Stimulated activated CD8-positive, alpha-beta memory T cell treated with anti-CD3 and anti-CD28 coated beads, Interleukin-15, amount 100 ng/mL, for 1 hour (primary cell): ENCODE measurements at places on chromosomes 3 and 15.

DNA sequence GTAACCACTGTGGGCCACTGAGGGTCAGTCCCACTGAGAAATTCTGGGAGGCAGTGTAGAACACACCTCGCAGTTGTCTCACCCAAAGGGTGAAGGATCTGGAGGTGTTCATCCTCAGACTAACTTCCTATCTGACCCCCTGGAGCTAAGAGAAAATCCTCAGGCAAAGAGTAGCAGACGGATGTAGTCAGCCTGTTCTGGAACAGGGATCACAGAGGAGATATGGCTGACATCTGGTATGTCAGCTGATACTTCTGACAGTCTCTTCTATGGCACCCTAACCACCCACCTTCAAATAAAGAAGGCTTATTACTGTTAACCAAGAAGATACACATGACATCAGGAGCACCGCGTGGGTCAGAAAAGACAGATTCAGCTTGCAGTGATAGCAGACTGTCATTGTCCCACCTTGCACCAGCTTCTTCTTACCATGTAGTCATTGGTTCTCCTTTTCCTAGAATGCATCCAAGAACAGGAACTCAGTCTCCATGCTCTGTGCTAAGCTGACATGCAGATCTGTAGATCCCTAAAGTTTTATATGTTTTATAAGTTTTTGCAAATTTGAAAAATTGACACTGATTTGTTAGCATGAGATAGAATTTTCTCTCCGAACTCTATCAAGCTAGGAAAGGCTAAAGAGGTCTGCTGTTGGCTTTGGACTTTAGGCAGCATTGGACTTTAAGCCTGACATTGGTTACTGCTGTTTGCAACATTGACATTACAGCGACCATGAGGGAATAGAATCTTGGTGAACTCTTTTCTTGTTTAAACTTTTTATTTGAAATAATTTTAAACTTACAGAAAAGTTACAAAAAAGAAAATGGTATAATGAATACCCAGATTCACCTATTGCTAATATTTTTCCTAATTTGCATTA, 60.4 kb downstream of the KBTBD12 start:
- DNase-seq, result no peak

DNA sequence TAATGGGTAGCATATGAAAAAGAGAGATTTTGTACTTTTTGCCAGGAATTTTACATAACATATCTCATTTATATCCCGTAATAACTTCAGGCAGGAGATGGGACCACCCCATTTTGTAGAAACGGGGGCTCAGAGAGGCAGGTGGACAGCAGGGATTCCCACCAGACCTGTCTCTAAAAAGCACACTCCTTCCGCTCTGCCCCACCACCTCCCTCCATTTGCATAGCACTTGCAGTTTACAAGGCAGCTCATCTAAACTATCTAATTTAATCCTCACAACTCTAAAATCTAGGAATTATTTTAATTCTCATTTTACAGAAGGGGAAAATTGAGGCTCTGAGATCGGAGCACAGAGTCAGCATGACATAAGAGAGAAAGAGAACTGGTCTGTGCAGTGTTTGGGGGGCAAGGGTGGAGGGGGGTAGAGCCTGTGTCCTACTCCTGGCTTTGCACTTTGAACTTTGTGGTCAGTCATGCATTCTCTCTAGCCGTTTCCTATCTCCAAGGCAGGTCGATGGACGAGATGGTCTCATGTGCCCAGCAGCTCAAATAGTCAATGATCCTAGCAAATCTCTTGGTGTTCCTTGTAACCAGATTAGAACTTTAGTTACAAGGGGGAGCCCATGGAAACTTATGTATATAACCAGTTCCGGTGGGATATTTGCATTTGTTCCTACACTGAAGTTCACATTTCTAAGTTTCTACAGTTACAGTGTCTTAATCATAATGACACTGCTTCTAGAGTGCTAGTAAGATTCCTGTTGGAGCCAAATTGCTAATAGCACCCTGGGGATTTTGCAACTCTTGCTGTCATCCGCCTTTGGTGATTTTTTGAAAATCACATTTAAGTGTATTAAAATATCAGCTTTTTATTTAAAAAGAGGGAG, 18.6 kb downstream of the CRYGS start:
- DNase-seq, result no peak

GRCh38 chr3:98603580-98603979, 10.2 kb upstream of the CPOX start:
- DNase-seq, result no peak

GRCh38 chr3:126397610-126398422, 3.1 kb downstream of the CFAP100 start:
- no peak for DNase-seq

DNA sequence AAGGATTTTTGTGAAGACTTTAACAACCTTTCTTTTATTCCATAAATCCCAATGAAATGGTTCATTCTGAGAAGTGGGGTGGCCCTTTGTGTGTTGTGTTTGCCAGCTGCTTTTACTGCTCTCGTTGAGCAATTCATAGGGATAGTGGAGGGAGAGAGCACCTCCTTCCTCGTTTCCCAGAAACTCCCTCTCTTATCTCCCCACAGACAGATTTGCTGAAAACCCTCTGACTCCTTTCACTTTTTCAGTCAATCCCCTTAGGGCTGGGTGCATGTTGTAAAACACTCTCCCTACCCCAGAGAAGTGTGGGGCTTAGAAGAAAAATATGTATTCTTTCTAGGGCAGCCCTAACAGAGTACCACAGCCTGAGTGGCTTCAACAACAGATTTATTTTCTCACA, 557.2 kb upstream of the RGMA start:
- DNase-seq, result no peak

- DNase-seq, result no peak
Observed at GRCh38 chr3:189363590-189364255, 192.0 kb downstream of the TPRG1 start.

DNA sequence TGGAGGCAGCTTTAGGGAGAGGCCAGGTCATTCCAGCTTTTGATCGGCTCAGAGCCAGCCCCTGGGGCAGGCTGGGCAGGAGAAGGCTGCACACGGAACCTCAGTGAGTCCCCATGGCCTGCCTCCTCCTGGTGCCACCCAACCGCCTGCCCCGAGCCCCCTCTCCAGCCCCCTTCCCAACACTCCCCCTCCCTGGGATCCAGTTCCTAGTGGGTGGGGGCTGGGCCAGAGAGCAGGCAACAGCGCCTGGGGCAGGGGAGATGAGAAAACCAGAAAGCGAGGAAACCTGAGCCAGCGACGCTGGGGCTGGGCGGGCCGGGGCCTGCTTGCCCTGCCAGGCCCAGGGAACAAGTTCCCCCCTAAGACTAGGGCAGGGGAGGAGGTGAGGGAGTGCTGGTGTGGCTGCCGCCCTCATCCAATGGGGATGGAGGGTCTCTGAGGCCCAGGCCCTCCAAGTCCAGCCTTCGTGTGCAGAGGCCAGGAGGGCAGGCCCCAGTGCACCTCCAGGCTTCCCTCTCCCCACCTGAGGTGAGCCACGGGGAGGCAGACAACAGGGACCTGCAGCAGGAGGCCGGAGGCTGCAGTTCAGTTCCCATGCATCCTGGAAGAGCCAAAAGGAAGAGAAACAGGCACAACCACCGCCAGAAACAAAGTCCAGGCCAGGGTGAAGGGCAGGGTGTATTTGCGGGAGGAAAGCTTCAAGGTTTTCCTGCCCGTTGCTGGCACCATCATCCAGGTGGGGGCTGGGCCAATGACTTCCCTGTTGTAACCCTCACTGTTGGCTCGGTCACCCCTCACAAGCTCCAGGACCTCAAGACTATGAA, 4.0 kb upstream of the SEMA3F start:
- DNase-seq, result no peak

GRCh38 chr15:97234851-97235610, 725.5 kb upstream of the ARRDC4 start:
- DNase-seq, result no peak

GRCh38 chr15:49075881-49076280, 29.6 kb upstream of the SECISBP2L start:
- no peak for DNase-seq

GRCh38 chr3:42450567-42450966, 40.2 kb upstream of the LYZL4 start:
- DNase-seq, result no peak

DNA sequence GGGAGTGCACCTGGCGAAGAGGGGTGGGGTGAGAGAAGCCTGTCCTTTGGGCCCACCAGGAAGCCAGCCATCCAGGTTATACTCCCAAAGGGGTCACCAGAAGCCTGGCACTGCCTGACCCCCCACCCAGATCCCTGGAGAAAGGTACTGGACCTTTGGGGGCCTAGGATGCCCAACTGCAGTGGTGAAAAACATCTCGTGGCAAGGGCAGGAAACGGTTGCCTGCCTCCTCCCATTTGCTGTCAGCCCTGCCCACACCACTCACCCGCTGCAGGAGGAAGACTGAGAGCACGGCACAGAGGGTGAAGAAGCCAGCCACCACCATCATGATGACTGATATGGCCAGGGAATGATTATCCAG, 2.2 kb upstream of the ULK3 start:
- DNase-seq, result peak; percentile 22

GRCh38 chr15:57376696-57377477, 582 bp downstream of the CGNL1 start:
- no peak for DNase-seq

- DNase-seq, result no peak
Observed at GRCh38 chr15:79640206-79640605, 208.1 kb downstream of the MINAR1 start.

DNA sequence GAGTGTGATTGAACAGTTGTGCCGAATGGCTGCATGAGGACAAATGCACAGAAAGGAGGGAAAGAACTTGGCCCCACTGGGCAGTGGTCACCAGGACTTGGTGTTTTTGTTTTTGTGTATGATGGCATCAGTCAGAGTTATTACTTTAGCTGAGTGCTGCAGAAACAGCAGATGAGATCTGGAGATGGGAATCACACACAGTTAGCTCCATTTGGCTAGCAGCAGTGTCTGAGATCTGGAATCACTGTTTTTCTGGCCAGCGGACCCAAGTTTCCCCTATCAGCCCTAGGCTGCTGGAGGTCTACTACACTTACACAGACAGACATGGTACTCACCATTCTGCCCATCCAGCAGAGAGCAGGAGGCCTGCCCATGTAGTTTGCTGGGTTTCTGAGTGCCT, 45.9 kb upstream of the APEH start:
- no peak for DNase-seq

- no peak for DNase-seq
Observed at GRCh38 chr3:182782149-182782548, 11.2 kb upstream of the ATP11B start.

DNA sequence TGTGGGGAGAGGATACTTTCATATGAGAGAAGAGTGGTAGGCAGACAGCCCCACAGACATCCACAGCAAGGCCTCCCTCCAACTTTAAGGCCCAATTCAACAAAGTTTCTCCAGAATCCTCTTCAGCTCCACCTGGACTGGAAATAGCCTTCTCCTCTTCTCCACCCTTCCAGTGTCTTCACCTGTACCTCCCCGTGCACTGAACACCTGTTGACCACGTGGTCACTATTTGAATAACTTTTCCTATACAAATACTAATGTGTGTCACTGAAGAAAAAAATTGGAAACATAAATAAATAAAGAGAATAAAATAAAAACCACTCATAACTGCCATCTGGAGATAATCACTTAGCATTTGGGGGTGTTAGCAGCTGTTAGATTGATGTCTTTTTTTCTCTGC, 52.9 kb downstream of the CCNL1 start:
- DNase-seq, result no peak

- DNase-seq, result no peak
Observed at GRCh38 chr3:63976161-63976871, 47.0 kb downstream of the PSMD6 start.

- no peak for DNase-seq
Observed at GRCh38 chr15:87733541-87733941, 523.0 kb downstream of the NTRK3 start.

- no peak for DNase-seq
Observed at GRCh38 chr3:128879991-128880390, 571 bp downstream of the ACAD9 start.

GRCh38 chr3:24323272-24323671, 171.4 kb downstream of the THRB start:
- no peak for DNase-seq

DNA sequence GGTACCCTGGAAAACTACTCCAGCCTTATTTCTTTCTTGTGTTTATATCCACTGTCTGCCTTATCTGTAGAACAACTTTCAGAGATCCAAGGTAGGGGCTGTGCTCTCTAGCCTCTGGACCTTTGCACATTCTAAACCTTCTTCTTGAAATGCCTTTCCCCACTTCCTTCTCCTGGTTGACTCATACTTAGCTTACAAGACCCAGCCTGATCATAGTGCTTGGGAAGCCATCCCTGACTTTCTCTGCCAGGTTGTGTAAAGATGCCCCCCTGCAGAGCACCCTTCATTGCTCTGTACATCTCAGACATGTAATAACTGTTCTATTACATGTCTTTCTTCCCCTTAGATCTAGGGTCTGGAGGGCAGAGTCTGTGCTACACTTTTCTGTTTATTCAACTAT, 50.1 kb downstream of the PPM1L start:
- DNase-seq, result no peak

- DNase-seq, result no peak
Observed at GRCh38 chr15:100983221-100983620, 64.1 kb downstream of the LRRK1 start.

- no peak for DNase-seq
Observed at GRCh38 chr3:111800926-111801325, 58.1 kb upstream of the PHLDB2 start.

DNA sequence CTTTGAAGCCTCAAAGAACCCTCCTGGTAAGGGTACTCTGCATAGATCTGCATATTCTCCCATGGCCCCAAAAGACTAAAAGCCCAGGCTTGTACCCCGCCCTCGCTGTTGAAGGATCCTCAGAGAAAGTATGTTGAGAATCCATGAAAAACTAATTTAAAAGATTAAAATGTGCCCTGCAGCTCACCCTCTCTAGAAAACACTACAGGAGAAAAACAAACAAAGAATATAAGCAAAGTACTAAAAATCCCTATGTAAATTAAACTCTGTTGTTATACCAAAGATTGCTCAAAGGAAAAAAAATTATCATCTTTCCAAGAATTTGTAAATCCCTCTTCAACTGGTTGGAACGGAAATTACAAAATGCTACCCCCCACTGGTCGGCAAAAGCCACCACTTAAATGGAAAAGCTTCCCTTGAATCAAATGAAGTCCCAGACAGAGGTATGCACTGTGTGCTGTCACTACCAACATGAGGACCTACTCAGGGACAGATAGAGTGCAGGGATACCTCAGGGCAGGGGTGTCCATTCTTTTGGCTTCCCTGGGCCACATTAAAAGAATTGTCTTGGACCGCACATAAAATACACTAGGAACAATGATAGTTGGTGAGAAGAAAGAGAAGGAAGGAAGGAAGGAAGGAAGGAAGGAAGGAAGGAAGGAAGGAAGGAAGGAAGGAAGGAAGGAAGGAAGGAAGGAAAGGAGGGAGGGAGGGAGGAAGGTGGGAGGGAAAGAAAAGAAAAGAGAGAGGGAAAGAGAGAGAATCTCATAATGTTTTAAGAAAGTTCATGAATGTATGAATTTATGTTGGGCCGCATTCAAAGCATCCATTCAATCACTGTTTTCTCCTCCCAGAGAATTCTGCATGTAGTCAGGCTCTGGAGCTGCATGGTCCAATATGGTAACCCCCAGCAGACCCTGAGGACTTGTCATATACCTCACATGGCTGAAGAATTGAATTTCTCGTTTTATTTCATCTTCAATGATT, 88.1 kb downstream of the MAGI1 start:
- no peak for DNase-seq
